Activated T-cell treated with anti-CD3 and anti-CD28 coated beads, Interleukin-2, amount 50 U/mL, for 72 hours (primary cell): ENCODE measurements at places on chromosomes 2 and 18. TPM values are rescaled to one million over a fixed set of nuclear protein-coding genes. Genes with fewer than 3 reads are reported as not detected.

The SERPINB3 gene
- total RNA-seq: not detected

The TCF4 gene
- total RNA-seq: 1.8 TPM

The MYO7B gene
- 0.79 TPM for total RNA-seq

The CFAP65 gene
- total RNA-seq: not detected

The ALKAL2 gene
- 0.60 TPM for total RNA-seq

The CENPA gene
- total RNA-seq: 40.9 TPM

The ANO7 gene
- total RNA-seq: 0.72 TPM

The EPHA4 gene
- total RNA-seq: 6.6 TPM

GRCh38 chr18:47528343-47528742 is 276.9 kb upstream of the SKOR2 start:
- no peaks in the 10 kb centered on the region for H3K36me3 ChIP-seq
- H3K27me3 ChIP-seq: peaks cover 33% of the 10 kb centered on the region
- no peak overlapping the region for H3K4me3 ChIP-seq
- H3K4me1 ChIP-seq: no peaks in the 10 kb centered on the region
- DNase-seq: no peak

DNA sequence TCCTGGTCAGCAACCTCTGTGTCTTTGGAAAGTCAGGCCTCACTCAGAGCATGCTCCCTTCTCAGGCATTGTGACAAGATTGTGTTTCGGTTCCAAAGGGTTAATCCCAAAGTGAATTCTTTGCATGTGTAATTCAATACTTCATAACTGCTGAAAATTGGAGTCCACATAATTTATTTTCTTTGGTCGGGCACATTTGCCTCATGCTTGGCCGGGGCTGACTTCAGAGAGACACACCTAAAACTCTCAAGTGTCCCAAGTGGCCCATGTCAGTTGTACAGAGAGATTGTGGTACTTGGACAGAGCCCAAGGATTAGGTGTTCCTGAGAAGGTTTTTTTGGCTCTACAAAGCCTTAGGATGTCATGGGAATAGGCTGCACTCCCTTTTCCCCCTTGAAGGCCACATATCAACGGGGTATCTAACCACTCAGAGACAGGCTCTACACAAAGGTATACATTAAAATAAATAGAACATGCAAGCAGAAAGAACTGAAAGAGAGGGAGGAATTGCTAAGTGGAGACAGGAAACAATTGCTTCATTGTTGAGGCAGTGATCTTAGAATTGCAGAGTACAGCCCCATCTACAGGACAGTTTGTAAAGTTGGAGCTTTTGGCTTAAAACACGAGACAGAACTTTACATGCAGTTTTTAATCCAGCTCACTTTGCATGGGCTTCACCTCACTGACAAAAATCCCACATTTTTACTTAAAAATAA is 1232.3 kb upstream of the ZEB2 start:
- no peak overlapping the region for H3K4me3 ChIP-seq
- peaks cover 18% of the 10 kb centered on the region for H3K27me3 ChIP-seq
- no peaks in the 10 kb centered on the region for H3K36me3 ChIP-seq
- H3K4me1 ChIP-seq: peaks cover 18% of the 10 kb centered on the region
- H3K27ac ChIP-seq: no peak overlapping the region
- no peak for DNase-seq

- no peaks in the 10 kb centered on the region for H3K36me3 ChIP-seq
- no peak for DNase-seq
- H3K27ac ChIP-seq: no peak overlapping the region
- H3K4me1 ChIP-seq: no peaks in the 10 kb centered on the region
Observed at GRCh38 chr2:120847700-120848321, 112.1 kb downstream of the GLI2 start.

GRCh38 chr2:206245265-206245672 is 29.2 kb upstream of the ZDBF2 start:
- peaks cover 1% of the 10 kb centered on the region for H3K36me3 ChIP-seq
- no peak for DNase-seq
- peaks cover 11% of the 10 kb centered on the region for H3K27me3 ChIP-seq
- no peaks in the 10 kb centered on the region for H3K4me1 ChIP-seq

GRCh38 chr2:72745679-72746368 is 80.0 kb downstream of the EXOC6B start:
- no peak for DNase-seq
- no peaks in the 10 kb centered on the region for H3K27me3 ChIP-seq
- no peak overlapping the region for H3K4me3 ChIP-seq
- no peak overlapping the region for H3K27ac ChIP-seq
- no peaks in the 10 kb centered on the region for H3K4me1 ChIP-seq

GRCh38 chr2:72827966-72828646 is 2.3 kb upstream of the EXOC6B start:
- no peak for DNase-seq
- H3K27me3 ChIP-seq: peaks cover 7% of the 10 kb centered on the region
- no peak overlapping the region for H3K4me3 ChIP-seq

- peaks cover 1% of the 10 kb centered on the region for H3K36me3 ChIP-seq
- no peak overlapping the region for H3K4me3 ChIP-seq
- H3K27ac ChIP-seq: no peak overlapping the region
- no peaks in the 10 kb centered on the region for H3K27me3 ChIP-seq
- DNase-seq: no peak
- peaks cover 4% of the 10 kb centered on the region for H3K4me1 ChIP-seq
Observed at GRCh38 chr2:62817995-62818713, 112.6 kb downstream of the EHBP1 start.

DNA sequence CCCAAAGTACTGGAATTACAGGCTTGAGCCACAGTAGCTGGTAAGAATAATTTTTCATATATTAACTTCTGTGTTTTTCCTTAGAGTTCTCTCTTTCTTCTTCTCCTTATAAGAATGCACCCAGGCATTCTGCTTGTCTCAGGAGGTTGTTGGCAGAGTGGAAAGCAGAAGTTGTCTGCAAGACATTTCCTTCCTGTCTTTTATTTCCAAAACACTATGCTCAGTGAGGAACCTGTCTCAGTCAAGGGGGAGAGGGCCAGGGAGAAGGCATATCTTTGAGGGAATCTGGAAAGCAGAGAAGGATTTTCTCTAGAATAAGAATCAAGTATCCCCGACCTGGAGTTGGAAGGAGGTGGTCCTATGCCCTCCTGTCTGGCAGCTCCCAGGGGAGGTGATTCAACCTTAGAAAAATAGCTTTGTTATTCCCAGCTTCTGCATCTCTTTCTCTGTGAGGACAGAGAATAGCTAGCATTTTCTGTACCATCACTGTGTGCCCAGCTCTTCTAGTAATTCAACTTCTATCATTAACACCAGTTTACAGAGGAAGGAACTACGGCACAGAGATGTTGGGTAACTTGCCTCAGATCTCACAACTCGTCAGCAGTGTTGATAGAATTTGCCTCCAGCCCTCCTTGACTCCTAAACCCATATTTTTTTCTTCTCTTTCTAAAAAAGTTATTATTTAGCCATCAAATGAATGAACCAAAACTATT is 3.8 kb upstream of the LPIN2 start:
- peaks cover 46% of the 10 kb centered on the region for H3K4me1 ChIP-seq
- peak overlapping the region; percentile 59 for H3K4me3 ChIP-seq

GRCh38 chr18:44548291-44549221 is 132.1 kb upstream of the SETBP1 start:
- H3K27ac ChIP-seq: peak overlapping the region; percentile 32
- H3K27me3 ChIP-seq: no peaks in the 10 kb centered on the region
- H3K4me3 ChIP-seq: no peak overlapping the region
- no peak for DNase-seq
- H3K4me1 ChIP-seq: peaks cover 7% of the 10 kb centered on the region
- H3K36me3 ChIP-seq: no peaks in the 10 kb centered on the region

- no peak for DNase-seq
- no peak overlapping the region for H3K4me3 ChIP-seq
- no peaks in the 10 kb centered on the region for H3K27me3 ChIP-seq
- H3K27ac ChIP-seq: peak overlapping the region; percentile 18
- no peaks in the 10 kb centered on the region for H3K36me3 ChIP-seq
- H3K4me1 ChIP-seq: peaks cover 59% of the 10 kb centered on the region
Observed at GRCh38 chr2:207479198-207479785, 50.5 kb upstream of the CREB1 start.

GRCh38 chr2:191500884-191501560 is 176.9 kb upstream of the NABP1 start:
- H3K4me3 ChIP-seq: no peak overlapping the region
- H3K27me3 ChIP-seq: peaks cover 16% of the 10 kb centered on the region
- no peaks in the 10 kb centered on the region for H3K4me1 ChIP-seq
- DNase-seq: no peak
- no peaks in the 10 kb centered on the region for H3K36me3 ChIP-seq
